ENCODE measurements at places on chromosomes 5 and 9.

GRCh38 chr5:170000155-170000554 is 19.9 kb upstream of the INSYN2B start:
- DNase-seq, result no peak

GRCh38 chr9:129032541-129033159 is 3.8 kb upstream of the MIGA2 start:
- no peak for DNase-seq

DNA sequence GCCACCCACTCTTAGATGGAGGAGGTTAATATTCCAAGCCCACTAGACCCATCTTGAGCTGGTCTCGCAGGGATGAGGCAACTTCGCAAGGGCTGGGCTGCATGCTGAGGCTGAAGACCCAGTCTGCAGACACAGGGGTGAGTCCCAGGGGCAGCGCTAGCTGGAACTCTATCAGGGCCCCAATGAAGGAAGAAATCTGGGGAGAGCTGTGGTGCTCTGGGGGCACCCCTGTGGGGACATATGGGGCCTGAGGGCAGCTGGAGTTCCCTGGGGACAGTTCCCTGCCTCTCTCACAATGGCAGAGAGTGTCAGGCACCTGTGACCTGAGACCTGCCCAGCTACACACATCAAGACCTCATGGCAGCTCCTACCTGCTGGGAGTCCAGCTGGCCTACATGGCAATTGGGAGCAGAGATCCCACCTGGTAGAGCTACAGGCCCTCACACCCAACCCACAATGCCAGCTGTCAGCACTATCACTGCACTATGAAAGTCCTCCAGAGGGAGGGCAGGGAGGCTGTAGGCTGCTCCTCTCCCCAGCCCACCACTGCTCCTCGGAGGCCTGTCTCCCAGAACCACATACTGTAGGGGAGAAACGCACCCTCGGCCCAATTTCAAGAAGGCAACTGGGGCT is 202.2 kb downstream of the GABBR2 start:
- no peak for DNase-seq

DNA sequence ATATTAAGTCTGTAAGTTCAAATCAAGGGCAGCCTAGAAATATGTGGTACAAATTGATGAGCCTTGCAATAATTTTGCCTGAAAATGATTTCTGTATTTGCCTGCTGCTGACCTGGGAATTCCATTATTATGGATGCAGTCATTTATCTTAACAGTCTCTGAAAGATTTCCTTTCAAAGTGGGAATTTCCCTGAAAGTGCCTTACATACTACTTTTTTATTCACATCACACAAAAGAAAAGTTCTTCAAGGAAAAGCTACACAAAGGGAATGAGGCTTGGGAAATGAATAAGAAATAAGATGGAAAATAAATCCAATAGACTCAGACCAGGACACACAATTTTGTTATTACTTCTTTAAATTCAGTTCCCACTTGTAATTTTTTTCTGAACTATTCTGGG is 537.8 kb upstream of the PTGER4 start:
- DNase-seq, result no peak

DNA sequence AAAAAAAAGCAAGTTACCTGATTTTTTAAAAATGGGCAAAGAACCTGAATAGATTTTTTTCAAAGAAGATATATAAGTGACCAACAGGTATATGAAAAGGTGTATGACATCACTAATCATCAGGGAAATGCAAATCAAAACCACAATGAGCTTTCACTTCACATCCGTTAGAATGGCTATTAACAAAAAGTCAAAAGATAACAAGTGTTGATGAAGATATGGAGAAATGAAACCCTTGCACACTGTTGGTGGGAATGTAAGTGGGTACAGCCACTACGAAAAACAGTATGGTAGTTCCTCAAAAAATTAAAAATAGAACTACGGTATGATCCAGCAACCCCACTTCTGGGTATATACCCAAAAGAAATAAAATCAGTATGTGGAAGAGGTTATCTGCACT is 134.8 kb downstream of the UGCG start:
- no peak for DNase-seq

DNA sequence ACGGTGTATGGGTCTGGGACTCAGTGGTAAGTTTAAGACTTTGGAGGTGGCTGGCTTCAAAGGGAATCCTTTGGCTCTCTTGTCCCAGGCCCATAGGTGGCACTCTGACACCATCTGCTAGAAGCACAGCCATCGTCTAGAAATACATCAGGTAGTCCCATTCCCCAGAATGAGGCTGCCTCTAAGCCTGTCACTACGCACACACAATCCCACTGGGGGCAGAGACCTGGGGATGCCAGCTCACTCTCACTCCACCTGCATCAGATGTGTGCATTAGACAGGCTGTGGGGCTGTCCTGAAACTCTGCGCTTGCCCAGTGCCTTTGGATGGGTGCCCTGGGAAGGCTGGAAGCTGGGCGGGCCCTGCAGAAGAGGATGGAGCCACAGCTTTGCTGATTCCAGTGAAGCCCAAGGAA is 127.5 kb upstream of the PANK3 start:
- DNase-seq, result no peak

DNA sequence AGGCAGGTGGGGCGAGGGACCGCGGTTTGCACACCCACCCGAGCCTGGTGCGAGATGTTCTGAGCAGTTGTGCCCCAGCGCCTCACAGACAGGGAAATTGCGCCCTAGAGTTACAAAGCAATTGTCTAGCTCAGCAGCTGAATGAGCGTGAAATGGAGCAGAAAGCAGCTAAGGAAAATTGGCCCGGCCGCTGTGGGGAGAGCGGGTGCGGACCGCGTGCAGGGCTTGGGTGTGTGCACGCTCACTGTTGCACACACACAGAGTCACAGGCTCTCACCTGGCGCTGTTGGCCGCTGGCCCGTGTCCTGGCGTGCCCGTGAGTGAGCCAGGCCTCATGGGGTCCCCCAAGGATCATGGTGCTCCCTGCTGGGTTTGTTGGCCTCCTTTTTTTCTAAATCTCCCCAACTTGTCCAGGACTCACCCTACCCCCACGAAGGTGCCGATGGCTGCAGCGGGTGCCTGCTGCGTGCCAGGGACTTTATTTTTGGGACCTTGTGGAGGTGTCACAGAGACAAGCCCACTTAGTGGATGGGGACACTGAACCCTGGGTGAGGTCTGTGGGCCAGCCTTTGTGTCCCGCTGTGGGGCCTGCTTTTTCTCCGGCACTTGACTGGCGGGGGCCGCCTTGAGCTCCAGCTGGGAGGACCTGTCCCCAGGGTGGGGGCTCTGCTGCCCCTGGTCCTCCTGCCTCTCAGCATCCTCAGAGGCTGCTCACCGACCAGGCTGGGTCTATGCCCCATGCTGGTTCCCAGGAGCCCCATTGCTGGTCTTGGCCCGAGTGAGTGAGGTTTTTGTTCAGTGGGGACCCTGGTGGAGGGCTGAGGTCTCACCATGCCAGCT is 5.2 kb downstream of the RXRA start:
- DNase-seq, result no peak

DNA sequence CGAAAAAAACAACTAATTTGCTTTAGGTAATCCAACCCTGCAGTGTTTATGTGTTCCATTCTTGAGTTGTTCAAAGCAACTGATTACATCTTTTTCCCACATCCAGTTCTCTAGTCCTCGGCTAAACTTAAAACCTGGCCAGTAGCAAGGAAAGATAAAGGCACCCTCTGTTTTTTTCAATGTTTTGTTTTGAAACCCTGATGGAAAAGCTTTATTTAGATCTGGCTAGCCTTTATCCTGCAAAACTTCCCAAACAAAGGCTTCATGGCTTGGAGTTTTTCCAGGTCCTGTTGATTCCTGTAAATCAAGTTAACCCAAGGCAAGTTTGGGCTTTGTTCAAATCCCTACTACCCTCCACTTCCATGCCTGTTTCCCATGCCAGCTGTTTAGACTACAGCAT is 105.1 kb downstream of the CEMIP2 start:
- no peak for DNase-seq

GRCh38 chr5:179904463-179905160 is 3.1 kb downstream of the TBC1D9B start:
- DNase-seq, result no peak

DNA sequence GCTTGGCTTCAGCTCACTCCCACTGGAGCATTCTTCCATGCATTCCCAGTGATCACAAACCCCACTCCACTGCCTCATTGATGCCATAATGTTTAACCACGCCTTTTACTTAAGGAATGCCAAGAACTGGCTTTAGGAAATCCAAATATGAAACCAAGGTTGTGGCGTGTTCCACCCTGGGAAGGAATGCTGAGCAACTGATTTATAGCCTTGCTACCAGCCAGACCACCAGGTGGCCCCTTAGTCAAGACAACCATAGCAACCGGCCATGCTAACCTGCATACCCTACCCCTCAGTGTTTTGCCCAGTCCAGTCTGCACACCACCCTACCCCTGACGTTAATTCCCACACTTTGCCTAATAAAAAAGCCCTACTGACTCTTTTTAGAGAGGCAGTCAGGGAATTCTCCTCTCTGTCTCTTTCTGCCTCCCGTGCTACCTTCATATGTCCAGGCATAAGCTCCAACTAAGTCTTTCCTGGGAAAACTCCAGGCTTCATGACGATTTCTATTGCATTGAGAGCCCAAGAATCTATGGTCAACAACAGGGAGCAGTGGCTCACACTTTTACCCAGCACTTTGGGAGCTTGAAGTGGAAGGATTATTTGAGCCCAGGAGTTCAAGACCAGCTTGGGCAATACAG is 27.0 kb upstream of the PRRC2B start:
- DNase-seq, result no peak

DNA sequence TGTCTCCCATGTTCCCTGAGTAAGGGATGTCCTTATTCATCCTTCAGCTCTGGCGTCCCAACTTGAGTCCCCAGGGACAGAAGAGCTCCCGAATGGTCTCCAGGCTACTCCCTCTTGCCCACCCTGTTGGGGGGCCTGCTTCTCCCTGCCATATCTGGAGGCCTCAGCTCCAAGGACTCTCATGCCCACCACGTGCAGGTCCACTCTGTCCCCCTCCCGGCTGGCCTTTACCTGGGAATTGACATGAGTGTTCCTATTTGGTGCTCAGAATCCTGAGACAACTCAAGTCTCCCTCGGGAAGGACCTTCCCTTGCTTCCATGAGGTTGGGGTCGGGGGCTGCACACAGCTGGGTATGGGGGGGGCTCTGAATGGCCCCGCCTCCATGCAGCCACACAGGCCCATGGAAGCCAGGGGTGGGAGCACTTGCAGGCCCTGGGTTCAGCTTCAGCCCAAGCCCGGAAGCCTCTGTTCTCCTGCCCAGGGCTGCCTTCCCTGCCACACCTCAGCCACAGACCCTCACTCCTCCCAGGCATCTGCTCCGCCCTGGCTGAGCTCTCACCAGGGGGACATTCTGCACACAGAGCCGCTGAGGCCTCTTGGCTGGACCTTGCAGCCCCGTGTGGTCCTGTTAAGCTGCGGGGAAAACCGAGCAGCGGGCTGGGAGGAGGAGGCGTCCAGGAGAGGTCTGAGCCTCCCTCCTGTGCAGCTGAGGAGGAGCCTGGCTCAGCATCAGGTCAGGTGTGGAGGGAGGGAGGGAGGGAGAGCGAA is 121.9 kb downstream of the PHF2 start:
- DNase-seq, result no peak

GRCh38 chr5:171386006-171386671 is 1.5 kb upstream of the NPM1 start:
- no peak for DNase-seq

GRCh38 chr5:115309751-115310370 is 13.4 kb upstream of the CCDC112 start:
- no peak for DNase-seq

- no peak for DNase-seq
Observed at GRCh38 chr5:136364307-136364706, 1.0 kb downstream of the TRPC7 start.

- DNase-seq, result no peak
Observed at GRCh38 chr5:102223542-102224477, 72.3 kb downstream of the SLCO4C1 start.

- DNase-seq, result no peak
Observed at GRCh38 chr9:132973713-132974112, 4.8 kb upstream of the GFI1B start.

- no peak for DNase-seq
Observed at GRCh38 chr5:96807075-96807654, 580 bp downstream of the ERAP1 start.

GRCh38 chr9:447230-448025 is 232.8 kb downstream of the DOCK8 start:
- no peak for DNase-seq

GRCh38 chr5:57429513-57430120 is 53.0 kb downstream of the ACTBL2 start:
- DNase-seq, result no peak

GRCh38 chr5:57010786-57011185 is 58.9 kb upstream of the MIER3 start:
- no peak for DNase-seq

- no peak for DNase-seq
Observed at GRCh38 chr5:73186976-73187375, 14.0 kb downstream of the TMEM174 start.

GRCh38 chr9:84668196-84669012 is 1.1 kb upstream of the NTRK2 start:
- no peak for DNase-seq

DNA sequence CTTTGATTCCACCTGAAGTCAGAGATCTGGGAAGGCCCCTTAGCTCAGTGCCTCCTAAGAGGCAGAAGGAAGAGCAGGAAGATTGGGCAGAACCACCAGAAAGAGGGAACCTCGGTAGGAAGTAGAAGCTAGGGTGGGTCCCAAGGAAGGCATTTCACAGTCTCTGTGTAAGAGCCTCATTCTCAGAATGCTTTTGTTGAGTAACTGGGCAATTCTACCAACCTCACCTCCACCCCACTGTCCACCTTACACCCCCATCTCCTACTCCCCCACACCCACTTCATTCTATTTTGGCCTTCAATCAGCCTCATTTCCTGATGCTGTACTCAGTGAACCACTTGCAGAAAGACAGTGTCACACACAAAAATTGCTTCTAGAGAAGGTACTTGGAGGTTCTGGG is 3.5 kb downstream of the HBEGF start:
- no peak for DNase-seq

DNA sequence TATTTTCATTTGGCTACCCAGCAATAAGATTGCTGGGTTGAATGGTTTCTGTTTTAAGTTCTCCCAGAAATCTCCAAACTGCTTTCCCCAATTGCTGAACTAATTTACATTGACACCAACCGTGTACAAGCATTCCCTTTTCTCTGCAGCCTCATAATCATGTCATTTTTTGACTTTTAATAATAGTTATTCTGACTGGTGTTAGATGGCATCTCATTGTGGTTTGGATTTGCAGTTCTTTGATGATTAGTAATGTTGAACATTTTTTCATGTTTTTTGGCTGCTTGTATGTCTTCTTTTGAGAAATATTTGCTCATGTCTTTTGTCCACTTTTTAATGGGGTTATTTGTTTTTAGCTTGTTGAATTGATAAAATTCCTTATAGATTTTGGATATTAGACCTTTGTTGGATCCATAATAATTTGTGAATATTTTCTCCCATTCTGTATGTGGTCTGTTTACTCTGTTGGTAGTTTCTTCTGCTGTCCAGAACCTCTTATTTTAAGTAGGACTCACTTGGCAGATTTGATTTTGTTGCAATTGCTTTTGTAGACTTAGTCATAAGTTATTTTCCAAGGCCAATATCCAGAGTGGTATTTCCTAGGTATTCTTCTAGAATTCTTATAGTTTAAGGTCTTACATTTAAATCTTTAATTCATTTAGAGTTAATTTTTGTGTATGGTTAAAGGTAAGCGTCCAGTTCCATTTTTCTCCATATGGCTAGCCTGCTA is 793.7 kb downstream of the BRINP1 start:
- DNase-seq, result no peak

- DNase-seq, result no peak
Observed at GRCh38 chr5:172150514-172151425, 37.3 kb downstream of the STK10 start.
